ENCODE measurements at places on chromosomes 16 and 17.

DNA sequence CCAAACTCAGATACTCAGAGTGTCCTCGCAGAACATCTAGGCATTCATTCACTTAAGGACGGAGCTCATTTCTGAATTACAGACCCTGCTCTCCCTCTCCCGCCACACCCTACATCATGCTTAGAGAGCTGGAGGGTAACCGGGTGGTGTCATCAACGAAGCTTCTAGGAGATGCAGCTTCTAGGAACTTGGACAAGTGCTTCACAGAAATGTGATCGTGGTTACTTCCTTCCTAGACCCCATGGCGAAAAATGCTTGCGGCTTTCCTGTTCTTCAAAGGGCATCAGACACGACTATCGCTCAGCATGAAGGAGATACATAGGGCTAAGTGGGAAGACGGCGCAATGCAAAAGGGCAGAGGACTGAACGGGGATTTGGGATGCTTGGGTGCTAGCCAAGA is 126.8 kb downstream of the ZFHX3 start:
- no peak for DNase-seq

GRCh38 chr17:75683583-75683982 is 16.4 kb downstream of the SAP30BP start:
- no peak for DNase-seq

GRCh38 chr17:72342627-72343527 is 222.1 kb downstream of the SOX9 start:
- DNase-seq: no peak

DNA sequence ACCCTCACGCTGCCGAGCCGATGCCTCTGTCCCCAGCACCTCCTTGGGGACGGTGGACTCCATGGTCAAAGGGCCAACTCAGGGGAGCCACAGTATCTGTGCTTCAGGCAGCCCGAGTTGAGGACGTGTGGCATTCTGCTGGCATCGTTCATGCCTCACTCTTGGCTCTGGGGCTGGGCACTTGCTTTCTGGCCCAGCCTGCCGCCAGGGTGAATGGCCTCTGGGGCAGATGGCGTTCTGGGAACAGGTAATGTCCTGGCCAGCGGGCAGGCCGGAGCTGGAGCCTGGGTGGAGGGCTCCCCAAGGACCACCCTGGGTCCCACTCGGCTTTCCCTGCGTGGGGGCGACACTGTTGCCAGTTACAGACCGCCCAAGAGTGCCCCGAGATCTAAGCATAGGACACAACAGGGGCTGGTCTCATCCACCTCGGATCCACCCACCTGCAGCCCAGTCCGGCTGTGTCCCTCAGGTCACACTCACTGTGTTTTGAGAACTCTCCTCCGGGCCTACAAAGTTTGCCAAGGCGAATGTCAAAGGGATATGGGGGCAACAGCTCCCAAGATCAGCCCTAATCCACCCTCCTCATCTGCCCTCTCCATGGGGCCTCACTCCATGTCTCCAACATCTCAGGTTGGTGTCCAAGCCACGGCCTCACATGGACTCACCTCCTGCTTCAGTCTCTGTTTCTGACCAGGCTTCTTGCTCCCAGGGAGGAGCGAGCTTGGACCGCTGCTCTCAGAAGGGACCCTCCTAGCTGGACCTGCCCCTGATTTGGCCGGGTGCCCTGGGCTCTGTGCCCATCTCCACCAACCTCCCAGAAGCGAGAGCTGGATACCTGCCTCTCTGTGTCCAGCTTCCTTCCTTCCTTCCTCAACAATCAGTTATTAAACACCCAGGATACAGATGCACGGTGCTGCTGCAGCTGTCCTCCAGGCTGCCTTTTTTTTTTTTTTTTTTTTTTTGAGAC is 60.8 kb downstream of the TMEM235 start:
- no peak for DNase-seq

DNA sequence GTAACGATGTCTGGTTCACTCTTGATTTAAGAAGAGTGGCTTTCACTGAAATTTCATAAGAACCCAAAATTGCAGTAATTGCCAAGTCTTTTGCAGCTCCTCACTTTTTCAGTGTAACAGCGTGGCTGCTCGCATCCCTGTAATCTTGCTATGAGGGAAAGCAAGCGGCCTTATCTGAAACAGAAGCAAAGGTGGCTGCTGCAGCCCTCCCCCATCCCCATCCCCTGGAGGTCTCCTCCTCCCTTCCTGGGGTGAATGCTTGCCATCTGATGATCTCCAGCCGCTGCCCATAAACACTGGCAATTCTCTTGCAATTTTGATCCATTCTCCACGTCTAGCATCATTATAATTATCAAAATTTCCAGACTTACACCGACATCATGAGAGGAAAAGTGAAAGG is 182.5 kb upstream of the ASIC2 start:
- no peak for DNase-seq

DNA sequence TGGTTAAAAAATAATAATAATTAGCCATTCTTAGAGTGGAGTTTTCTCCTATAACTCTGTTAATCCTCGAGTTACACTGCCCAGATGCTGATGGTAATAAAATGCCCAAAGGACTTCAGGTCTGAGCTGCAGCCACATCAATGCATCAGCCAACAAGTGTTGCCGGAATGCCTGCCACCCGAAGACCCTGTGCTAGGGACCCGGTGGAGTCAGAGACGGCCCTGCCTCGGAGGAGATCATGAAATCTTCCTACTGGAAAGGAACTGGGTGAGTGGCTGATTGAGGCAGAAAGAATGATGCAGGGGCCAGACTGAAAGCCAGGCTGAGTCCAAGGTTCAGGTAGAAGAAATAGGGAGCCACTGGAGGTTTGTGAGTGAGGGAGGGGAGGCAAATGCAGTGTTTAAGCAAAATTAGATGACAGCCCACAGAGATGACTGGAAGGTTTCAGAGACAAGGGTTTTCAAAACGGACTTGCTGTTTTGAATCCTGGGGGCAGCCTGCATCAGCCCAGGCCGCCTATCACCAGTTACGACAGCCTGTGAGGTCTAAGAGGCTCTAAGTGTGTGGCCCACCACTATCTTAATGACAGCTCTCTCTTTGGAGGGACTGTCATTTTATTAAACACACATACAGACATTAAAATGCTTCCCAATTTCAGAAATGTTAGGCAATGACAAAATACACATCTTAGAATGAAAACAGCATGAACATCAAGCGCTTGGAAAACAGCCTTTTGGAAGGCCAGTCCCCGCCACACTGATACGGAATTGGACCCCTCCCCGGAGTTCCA is 100.0 kb downstream of the ZNF423 start:
- no peak for DNase-seq

DNA sequence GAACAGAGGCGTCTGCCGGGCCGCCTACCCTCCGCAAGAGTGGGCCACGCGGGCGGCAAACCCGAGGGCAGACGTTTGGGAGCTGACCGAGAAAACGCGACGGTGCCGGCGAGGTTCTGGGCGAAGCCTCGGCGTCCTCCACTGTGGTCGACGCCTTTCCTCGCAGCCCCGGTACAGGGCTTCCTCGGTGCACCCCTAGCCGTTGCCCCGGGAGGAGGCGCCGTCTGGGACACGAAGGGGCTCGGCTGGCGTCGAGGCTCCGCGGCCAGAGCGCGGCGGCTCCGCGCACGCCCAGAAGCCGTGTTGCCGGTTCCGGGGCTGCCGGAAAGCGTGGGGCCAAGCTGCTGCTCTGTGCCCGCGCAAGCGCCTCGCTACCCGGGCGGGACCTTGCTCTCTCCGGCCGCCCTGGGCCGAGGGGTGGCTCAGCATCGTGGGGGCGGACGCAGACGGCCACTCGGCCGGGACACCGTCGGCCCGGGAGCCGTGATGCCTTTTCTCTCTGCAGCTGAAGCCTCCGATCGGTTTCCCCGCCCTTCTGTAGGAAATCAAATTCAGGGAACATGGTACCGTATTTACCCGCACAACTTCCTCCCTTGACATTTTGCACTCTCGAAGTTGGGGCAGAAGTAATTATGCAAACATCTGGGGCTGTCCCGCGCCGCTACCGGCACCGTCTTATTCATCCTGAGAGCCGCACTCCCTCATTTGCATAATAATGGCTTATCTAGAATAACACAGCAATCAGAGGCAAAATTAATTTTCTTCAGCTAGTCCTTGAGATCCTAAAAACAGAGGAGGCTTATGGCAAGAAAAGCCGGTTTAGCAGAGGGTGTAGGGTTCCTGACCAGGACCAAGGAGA is 7.3 kb upstream of the CBX8 start:
- DNase-seq: peak; percentile 70

DNA sequence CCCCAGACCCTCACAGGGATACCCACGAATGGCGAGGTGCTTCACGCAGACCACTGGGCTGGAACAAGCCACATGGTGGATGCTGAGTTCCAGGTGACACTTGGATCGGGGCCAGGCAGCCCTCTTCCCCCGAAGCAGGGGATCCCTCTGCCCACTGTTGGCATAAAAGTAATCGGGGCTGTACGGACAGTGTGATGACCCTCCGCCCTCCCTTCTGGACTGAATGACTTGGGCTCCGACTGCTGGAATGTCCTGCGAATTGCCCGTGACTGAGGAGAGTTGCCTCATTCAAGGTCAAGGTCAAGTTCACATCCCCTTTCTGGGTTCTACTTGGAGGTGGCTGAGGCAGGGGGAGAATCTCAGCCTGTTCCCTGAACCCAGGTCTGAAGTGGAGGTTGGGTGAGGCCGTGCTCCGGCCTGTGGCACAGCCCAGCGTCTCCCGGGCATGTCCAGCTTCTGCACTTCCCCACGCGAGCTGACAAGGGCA is 28.5 kb upstream of the CREBBP start:
- DNase-seq: no peak

DNA sequence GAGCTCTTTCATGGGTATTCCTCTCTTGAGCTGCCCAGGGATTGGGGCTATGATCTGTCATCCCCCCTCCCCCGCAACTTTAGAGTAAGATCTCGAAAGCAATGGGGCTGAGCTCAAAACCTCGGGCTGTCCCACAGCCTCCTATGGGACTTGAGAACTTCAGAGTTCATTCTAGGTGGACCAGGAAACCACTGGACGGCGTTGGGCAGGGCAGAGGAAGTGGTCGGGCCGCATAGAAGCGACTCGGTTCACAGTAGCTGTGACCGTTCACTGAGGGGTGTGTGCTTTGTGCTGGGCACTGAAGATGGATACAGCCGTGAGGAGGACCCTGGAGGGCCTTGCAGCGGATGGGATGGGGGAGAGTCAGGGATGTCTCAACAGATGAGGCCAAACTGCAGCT is 292.0 kb downstream of the CPPED1 start:
- no peak for DNase-seq

GRCh38 chr17:45948881-45949624 is 50.0 kb upstream of the STH start:
- peak; percentile 84 for DNase-seq

DNA sequence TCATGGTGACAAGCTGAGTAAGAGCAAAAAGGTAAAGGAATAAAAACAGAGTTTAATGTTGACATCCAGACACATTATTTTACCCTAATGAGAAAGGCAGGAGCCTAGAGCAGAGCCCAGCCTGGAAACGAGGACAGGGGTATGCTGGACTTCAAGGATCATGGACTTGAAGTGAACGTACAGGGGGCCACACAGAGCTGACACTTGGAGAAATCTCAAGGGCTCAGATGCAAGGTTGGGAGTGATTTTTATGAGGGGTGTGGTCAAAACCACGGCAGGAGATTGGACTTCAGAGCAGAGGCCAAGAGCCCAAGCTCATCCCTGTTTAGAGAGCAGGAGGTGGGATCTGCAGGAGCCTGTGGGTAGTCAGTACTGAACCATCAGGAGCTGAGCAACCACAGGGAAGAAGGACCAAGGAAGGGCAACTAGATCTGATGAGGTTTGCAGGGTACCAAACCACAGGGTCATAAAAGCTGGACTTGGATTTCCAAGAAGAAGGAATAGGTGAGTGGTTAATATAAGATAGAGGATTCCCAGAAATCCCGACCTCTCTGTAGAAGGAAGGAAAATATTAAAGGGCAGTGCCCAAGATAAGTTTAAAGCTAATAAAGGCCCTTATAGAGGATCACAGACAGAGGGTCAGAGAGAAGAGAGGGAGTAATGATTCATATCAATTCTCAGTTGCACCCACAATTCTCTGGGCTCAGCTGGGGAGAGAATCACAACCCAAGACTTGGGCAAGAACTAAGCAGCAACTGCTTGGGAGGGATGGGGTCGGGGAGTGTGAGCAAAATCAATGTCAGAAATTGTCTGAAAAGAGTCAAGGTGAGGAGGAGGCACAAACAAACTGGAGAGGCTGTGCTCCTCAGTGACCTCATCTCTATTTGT is 331.7 kb downstream of the SOX9 start:
- DNase-seq: no peak

DNA sequence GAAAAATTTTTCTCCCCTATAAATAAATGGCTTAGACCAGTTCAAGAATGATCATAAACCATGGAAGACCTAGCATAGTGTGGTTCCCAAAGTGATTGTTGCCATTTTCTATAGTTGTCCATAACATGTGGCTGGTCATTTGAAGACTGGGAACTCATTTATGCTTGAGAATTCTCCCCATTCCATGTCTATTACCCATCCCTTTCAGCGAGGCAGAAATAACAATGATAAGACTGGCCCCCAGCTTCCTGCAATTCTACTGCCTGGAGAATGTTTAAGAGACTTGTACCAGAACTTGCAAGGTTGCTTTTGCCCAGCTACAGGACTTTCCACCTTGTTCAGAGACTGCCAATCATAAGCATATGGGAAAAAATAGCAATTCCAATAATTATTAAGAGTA is 146.5 kb upstream of the CDH11 start:
- no peak for DNase-seq

GRCh38 chr17:1506649-1507267 is 9.7 kb downstream of the INPP5K start:
- DNase-seq: no peak

DNA sequence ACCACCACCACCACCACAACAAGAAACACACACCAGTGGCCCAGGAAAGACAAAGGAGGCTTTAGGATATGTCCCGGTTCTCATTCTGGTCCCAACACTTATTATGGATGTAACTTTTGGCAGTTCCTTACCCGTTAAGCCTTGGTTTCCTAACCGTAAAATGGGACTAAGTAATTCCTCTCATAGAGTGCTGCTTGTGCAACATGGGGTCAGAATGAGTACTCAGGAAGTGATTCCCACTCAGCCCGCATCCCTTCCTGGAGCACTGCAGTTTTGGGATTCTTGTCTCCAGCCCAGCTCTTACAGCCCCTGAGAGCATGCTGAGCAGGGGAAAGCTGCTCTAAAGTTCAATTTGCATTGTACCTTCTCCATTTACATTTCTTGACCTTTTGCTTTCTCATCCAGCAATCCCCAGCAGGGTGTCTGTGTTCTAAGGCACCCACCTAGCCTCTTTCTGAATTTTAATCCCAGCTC is 262.6 kb downstream of the PRKCA start:
- no peak for DNase-seq

GRCh38 chr17:66425756-66426396 is 123.5 kb downstream of the PRKCA start:
- no peak for DNase-seq

GRCh38 chr16:56866955-56867830 is 2.2 kb downstream of the SLC12A3 start:
- DNase-seq: no peak

Measured in H1 (cell line).